ENCODE measurements at places on chromosomes 13 and 19. TPM values are rescaled to one million over a fixed set of nuclear protein-coding genes. Genes with fewer than 3 reads are reported as not detected.

- no peak for DNase-seq
Measured at GRCh38 chr13:48110931-48111721, 16.2 kb upstream of the MED4 start.

GJB6 gene
- not detected for total RNA-seq

- DNase-seq, result no peak
Measured at GRCh38 chr13:22883262-22883840, 297.4 kb upstream of the SGCG start.

DNA sequence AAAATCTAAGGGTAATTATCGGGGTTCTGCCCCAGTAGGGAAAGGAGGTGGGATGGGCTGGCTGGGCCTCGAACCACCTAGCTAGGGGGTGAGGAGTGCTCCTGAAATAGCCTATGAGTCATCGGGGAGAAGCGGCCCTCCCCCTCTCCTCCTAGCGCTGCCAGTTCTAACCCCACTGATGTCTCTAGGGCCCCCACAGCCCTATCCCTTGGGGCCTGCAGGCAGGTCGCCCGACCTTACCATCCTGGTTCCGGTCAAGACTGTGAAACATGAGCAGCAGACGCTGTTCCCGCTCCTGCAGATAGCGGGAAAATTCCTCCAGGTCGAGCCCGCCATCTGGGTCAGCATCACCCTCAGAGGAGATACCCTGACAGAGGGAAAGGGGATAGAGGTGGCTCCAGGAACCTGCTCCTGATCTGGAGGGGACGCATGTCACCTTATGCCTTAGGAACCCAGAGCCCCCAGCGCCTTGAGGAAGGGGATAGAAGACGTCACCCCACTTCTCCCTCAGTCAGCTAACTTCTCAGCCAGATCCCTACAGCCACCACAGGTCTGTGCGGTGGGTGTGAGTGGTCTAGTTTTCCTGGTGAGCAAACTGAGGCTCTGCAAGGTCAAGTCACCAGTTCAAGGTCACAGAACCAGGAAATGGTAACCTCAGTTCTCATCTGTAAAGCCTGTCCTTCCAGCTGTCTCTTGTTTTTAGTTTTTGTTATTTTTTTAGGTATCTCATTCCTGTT is 1.5 kb downstream of the SLC25A23 start:
- no peak for DNase-seq

VSTM1 gene
- total RNA-seq, result not detected

DNM2 gene
- 153 TPM for total RNA-seq

GRCh38 chr13:112464720-112465119 is 88.6 kb downstream of the SPACA7 start:
- no peak for DNase-seq

DNA sequence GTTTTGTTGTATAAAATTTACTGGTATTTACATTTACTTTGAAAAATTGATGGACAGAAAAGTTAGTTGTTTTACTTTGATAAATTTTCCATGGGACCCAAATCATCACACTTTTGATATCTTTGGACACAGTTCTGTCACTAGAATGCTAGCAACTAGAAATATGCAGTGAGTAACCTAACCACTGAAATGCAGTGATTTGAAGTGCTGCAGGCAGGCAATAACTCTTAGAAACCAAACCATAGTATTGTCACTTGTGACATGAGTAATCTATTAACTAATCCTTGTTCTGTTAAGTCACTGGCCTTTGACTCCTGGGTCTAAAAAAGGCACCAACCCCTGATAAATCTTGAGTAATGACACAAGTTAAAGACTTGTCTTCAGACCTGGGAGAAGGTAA is 620.0 kb upstream of the ATXN8OS start:
- no peak for DNase-seq

IGSF23 gene
- total RNA-seq, result not detected

DNA sequence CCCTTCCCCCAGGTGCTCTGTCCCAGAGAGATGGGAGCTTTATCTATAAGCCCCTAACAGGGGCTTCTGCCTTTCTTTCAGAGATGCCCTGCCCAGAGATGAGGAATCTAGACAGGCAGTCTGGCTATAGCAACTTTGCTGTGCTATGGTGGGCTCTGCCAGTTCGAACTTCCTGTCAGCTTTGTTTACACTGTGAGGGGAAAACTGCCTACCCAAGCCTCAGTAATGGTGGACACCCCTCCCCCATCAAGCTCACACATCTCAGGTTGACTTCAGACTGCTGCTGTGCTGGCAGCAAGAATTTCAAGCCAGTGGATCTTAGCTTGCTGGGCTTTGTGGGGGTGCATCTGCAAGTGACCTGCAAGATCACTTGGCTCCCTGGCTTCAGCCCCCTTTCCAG is 21.5 kb downstream of the CYSLTR2 start:
- DNase-seq, result no peak

DNA sequence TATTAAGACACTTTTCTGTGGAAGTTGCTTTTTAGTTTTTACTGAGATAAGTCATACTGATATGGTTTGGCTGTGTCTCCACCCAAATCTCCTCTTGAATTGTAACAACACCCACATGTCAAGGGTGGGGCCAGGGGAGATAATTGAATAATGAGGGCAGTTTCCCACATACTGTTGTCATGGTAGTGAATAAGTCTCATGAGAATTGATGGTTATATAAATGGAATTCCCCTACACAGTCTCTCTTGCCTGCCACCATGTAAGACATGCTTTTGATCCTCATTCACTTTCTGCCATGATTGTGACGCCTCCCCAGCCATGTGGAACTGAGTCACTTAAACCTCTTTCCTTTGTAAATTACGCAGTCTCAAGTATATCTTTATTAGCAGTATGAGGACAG is 1340.4 kb downstream of the SLITRK5 start:
- DNase-seq, result no peak

DNA sequence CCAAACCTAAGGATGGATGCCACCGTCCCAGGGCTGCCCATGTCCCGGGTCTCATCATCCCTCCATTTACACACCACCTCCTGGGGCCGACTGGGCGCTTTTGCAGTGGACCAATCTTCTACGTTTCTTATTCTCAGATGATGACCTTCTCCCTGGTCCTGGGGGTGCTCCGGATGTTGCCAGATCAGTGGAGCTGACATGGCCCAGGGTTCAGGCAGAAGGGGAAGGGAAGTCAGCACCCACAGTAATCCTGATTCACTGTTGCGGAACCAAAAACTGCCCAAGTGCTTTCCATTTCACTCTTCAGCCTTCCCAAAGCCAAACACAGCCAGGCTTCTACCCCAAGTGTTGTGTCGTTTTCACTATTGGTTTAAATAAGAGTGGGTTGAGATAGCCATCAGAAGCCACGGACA is 29.8 kb downstream of the RAB20 start:
- no peak for DNase-seq

GRCh38 chr19:38252385-38252784 is 3.8 kb downstream of the PPP1R14A start:
- DNase-seq, result no peak

DNA sequence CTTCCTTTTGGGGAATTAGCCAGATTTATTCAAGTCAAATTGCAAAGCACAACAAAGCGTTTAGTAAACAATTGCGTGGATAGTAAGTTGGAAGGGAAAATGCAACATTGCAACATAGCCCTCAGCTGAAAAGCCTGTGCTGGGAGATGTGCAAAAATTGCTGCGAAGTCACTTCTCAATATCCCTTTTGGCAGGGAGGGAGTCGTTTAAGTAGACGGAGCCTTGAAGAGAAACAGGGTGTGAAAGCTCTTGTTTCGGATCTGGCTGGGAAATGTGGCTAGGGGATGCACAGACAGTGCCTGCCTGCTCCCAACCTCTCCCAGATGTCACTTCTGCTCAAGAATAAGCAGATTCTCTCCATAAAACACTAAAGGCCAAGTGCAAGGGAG is 56.8 kb downstream of the SLC7A1 start:
- no peak for DNase-seq

DNA sequence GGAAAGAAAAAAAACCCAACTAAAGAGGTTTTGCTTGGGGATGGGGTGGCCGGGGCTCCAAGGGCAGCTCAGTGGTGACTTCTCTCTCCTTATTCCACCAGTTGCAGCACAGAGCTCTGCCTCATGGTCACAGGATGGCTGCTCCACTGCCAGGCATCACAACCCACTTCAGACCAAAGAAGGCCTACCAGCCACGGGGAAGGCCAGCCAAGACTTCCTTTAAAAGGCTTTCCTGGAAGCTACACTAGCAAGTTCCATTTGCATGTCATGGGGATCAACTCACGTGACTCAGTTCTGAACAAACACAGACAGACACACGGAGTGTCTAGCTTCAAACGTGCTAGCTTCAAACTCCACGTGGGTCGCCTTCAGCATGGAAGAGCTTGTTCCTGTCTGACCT is 13.2 kb upstream of the EIF3G start:
- DNase-seq, result no peak

DNA sequence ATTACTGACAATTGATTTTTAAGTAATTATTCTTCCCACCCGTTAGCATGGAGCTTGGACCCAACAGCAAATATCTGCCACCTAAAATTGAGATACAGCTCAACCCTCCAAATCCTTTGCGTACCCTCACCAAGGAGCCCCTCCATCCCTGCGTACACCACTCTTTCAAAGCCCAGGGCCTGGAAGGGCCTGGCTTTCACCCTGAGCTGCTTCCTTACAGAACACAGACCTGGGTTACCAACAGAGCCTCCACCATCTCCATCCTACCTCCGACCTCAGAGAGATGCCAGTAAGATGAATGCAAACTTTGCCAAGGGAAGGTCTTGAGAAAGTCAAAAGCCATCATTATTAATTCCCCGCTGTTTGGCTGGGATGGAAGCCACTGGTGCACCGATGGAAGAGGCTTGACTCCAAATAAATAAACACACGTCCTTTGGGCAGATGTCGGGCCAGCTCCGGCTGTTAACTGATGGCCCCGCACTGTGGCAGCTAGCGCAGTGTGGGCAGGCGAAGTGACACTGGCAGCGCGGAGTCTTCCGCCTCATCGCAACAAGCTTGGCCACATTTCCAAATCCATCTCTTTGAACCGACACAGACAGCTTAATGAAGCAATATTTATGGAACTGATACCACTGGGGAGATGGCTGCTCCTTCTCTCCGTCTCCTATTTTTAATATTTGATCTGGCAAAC is 150.2 kb upstream of the VSTM2B start:
- no peak for DNase-seq

DNA sequence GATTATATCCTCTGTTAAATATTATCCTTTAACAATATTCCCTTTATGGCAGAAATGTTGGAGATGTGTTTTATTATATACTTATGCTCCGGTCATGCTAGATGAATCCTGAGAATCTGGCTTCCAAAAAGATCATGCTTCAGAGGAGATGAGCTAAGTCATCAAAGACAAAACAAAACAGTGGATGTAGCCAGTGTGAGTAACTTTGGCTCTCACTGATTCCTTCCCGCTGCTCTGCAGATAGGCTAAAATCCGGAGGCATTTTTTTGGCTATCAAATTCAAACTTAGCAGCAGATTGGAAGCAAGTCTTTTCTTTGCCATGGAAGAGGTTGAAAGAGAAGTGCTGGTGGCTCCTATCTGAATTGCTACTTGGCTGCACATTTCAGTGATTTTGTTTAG is 295.9 kb downstream of the GPC6 start:
- no peak for DNase-seq

DNA sequence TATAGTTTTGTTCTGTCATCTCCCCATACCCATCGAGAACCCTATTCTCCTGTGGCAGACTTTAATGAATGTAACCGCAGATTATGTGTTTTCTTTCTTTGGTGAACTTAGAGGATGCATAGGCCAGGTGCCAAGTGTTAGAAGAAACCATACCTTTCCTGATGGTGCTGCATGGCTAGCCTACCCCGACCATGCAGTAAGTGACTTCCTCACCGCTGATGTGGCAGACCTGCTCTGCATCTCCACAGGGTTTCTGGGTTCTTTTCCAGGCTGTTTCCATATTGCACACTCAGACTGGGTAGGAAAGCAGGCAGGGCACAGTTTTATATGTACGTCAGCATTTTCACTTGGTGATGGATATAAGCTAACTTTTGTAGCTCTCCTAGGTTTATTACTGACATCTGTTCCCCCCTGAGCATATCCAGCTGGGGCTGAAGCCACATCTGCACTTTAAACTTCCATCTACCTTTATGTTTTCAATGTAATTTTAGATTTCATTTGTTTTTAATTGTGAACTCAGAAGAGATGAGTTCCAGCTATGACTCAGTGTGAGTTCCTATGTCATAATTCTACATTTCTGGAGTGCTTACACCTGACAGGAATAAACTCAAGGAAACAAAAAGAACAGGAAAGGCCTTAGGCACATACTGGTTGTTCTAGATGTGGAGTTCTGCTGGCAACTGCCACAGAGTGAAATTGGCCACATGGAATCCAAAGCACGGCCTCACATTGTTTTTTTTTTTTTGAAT is 42.3 kb downstream of the LRCH1 start:
- no peak for DNase-seq

GRCh38 chr13:58151452-58151851 is 519.9 kb downstream of the PCDH17 start:
- DNase-seq, result no peak

GRCh38 chr13:59447846-59448620 is 715.7 kb downstream of the DIAPH3 start:
- no peak for DNase-seq

- DNase-seq, result no peak
Measured at GRCh38 chr19:18587962-18588610, 512 bp upstream of the REX1BD start.

GRCh38 chr13:97223711-97224541 is 1.8 kb downstream of the MBNL2 start:
- DNase-seq, result no peak

LGALS14 gene
- total RNA-seq, result not detected

- DNase-seq, result no peak
Measured at GRCh38 chr13:79393564-79394249, 12.3 kb downstream of the RBM26 start.

KLK3 gene
- total RNA-seq, result not detected
